HepG2 (cell line): ENCODE measurements at places on chromosomes 11 and 22. TPM values are rescaled to one million over a fixed set of nuclear protein-coding genes. Genes with fewer than 3 reads are reported as not detected.

DNA sequence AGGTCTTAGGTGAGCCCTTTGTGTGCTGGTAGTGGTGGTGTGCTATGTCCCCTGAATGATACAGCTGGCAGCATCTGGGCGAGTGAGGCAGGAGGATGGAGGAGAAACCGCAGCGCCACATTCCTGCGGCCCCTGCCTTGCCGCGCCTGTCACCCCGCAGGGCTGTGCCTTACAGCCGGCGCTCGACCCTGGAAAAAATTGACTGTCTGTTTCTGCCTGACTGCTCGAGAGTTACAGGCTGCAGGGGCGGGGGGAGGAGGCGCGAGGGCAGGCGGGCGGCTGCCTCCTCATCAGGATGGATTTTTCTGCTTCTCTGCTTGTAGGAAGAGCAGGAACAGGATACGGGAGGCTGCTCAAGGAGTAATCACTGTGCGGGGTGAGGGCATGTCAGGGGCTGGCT is 443.4 kb downstream of the MIAT start:
- no peak for DNase-seq

TMPRSS5 gene
- 0.40 TPM in 1 of 2 replicates, not detected in the other for total RNA-seq

GRCh38 chr22:31768422-31769059 is 14.7 kb downstream of the DEPDC5 start:
- DNase-seq: no peak

- DNase-seq: no peak
Measured at GRCh38 chr11:8531982-8532381, 62.0 kb downstream of the STK33 start.

SCN2B gene
- 0.02 TPM in 1 of 2 replicates, not detected in the other for total RNA-seq

OR52I2 gene
- total RNA-seq: not detected in 2 replicates

GRCh38 chr22:38712486-38713207 is 6.9 kb downstream of the GTPBP1 start:
- no peak for DNase-seq

RPS6KB2 gene
- 35.3 and 54.8 TPM in 2 replicates for total RNA-seq
